CD4-positive, CD25-positive, alpha-beta regulatory T cell (primary cell): ENCODE measurements at places on chromosomes 12 and 14. TPM values are rescaled to one million over a fixed set of nuclear protein-coding genes. Genes with fewer than 3 reads are reported as not detected.

DNA sequence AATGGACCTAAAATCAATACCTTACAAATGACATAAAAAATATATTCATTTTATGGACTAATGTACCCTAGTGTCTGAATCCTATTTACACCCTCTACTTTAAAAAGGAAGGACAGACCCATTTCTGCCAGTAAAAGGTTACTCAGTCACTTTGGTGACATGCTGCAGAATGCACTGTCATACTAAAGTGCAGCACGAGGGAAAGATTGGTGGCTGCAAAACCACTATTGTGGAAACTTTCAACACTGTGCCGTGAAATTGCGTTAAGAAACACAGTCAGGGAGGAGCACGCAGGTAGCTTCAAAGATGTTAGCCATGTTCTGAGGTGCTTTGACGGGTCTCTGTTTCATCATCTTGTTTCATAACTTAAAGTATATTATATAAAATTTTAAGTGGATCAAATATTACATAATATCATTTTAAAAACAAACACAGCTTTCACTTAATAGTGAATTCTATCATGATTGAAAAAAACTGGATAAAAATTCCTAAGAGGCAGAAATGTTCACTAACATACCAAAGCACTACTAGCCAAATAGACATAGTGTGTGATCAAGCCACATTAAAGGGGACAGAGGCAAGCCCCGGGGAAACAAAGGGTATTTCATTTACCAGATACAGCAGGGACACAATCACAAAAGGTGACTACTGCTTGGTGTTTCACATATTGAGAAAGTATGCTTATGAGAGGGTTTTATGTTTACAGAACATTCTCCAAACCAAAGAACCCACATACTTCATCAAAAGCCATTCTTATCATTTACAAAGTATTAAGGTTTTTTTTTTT lies 330.8 kb upstream of the SOX5 start:
- DNase-seq, result no peak

DNA sequence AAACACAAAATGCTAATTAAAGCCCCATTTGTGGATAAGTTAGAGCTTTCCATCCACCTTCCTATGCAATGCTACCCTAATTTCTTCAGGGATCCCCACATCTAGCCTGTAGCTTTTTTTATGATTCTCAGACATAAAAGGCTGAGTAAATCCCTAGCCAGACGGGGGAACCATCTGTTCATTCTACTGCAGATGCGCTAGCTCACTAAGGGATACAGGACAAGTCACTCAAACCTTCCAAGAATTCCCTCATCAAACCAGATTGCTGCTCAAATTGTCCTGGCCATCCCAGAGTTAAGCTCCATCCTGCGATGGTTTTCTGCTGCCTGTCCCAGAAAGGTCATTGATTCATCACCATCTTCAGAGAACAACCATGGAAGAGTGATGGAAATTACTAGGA lies 56.7 kb downstream of the MYRFL start:
- no peak for DNase-seq

DNA sequence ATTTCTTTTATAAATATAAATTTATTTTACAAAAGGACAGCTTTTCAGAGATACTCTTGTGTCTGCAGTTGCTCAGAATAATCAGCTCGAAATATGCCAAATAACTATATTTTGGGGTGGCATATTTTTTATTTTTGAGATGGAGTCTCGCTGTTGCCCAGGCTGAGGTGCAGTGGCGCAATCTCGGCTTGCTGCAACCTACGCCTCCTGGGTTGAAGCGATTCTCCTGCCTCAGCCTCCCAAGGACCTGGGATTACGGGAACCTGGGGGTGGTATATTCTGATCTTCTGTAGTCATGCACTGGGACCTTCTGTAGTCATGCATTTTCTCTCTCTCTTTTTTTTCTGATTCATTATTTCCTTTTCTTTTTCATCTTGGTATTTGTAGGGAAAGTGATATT lies 135.0 kb upstream of the AMIGO2 start:
- DNase-seq, result no peak

GRCh38 chr14:76467711-76468155 lies 91.8 kb downstream of the ESRRB start:
- DNase-seq, result no peak

DNA sequence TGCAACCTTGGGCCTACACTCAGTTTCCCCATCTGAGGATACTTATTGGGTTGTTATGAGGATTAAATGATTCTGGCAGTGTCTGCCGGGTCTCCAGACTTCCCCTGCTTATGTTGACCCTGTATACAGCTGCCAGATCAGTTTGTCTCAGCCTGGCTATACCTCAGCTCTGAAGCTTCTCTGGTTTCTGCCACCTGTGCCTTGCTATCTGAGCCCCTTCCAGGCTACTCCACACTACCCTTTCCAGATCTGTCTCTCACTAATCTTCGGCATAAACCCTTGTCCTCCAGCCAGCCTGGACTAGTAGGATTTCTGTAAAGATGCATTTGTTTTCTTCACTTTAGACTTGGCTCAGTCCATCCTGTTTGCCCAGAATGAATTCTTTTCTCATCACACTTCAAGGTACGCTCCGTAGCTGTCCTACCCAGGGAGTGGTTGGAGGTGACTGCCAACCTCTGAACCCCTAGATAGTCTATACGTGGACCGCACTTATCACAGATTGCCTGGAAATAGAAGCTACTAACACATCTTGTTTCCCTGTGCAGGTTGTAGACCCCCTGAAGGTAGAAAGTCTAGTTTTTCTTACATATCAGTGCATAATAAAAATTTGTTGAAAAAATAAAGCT lies 422.4 kb downstream of the RAD51B start:
- no peak for DNase-seq

GRCh38 chr12:124901003-124901402 lies 13.4 kb downstream of the UBC start:
- no peak for DNase-seq

GRCh38 chr14:49969961-49970360 lies 77.1 kb downstream of the ARF6 start:
- no peak for DNase-seq

DNA sequence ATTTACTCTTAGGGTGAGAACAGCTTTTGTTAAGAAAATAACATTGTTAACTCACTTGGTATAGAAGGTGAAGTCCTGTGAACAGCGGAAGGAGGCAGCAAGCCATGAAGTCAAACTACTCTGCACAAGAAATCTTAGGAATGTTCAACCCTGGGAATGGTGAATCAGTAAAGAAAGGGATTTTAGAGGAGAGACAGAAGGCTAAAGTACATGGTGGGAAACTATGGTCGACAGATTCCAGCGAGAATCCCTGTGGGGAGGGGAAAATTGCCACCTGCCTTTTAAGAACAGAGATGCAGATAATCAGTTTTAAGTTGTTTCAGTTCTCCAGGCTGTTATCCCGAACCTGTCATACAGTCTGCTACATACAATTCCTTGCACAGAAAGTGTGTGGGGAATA lies 63.2 kb upstream of the PTPRR start:
- DNase-seq, result no peak

DNA sequence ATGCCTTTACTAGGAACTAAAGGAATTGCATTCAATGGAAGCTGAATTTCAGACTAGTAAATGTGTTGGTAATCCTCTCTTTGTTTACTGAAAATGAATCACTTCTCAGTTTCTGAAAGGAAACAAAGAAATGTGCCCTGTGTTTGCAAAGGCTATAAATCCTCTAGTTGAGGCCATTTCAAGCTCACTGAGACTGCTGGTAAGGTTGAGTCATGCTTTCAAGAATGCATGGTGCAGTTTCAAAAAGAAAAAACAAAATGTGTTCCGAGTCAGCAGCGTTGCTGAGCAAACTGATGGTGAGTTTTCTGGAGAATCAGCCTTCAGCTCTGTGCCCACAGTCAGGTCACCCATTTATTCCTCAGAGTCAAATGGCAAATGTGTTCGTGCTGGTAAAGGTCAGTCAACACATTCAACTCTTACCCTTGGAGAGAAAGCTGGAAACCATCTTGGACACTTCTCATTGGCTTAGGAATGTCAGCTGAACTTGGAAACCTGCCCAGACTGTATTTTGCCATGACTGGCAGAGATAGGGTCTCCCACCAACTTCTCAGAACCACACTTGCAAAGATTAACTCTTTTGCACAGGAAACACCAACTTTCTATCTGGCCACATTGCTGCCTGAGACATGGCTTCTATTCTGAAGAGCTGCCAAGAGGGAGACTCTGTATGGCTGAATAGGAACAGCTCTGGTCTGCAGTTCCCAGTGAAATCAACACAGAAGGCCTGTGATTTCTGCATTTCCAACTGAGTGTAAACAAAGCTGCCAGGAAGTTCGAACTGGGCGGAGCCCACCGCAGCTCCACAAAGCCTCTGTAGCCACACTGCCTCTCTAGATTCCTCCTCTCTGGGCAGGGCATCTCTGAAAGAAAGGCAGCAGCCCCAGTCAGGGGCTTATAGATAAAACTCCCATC lies 484.4 kb downstream of the ATP23 start:
- DNase-seq, result no peak

- DNase-seq, result no peak
Measured at GRCh38 chr12:82314406-82314892, 43.7 kb downstream of the CCDC59 start.

DNA sequence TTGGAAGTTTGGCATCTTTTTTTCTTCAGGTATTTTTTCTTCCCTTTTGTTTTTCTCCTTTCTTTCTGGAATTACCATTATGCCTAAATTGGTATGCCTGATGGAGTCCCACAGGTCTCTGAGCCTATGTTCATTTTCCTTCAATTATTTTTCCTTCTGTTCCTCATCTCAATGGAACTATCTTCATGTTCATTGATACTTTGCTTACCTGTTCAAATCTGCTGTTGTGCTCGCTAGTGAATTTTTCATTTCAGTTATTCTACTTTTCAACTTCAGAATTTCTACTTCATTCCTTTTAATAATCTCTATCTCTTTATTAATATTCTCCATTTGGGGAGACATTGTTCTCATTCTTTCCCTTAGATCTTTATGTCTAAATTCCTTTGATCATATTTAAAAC lies 15.4 kb upstream of the USP30 start:
- no peak for DNase-seq

DNA sequence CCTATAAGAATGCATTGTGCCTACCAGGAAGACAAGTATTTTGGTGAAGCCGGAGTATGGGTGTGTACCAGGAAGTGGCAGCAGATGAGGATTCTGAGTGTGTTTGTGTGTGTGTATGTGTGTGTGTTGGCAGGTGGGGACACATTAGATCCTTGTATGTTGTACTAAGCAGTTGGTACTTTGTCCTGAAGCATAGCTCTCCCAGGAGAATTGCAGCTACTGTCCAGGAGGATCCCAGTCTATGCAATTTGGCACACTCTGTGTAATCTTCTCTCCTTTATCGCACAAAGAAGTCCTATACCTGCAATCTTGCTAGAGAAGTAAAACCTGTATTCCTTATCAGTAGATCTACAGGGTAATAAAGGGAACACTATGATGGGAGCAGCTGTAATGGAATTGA lies 276.5 kb downstream of the PAWR start:
- no peak for DNase-seq

GRCh38 chr12:109222062-109222461 lies 87.0 kb downstream of the FOXN4 start:
- no peak for DNase-seq

GRCh38 chr12:2324387-2324786 lies 271.6 kb downstream of the CACNA1C start:
- DNase-seq, result no peak

- no peak for DNase-seq
Measured at GRCh38 chr14:68278576-68279436, 459.2 kb downstream of the RAD51B start.

DNA sequence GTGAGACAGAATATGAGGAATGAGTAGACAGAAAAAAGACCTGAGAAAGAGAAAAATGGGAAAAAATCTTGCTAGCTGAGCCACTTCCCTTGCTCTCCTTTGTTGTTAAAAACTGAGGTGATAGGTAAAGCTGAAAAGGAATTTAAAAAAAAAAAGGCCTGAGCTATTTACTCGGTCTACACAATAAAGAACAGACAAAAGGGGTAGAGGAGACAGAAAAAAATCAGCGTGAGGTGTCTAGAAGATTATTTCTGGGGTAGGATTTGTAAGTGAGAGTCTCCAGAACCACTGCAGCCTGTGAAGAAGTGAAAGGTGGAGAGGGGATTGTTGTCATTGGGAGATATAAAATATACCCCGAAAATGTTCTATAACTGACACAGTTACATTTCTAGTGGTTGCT lies 98.8 kb downstream of the EXOC5 start:
- no peak for DNase-seq

DNA sequence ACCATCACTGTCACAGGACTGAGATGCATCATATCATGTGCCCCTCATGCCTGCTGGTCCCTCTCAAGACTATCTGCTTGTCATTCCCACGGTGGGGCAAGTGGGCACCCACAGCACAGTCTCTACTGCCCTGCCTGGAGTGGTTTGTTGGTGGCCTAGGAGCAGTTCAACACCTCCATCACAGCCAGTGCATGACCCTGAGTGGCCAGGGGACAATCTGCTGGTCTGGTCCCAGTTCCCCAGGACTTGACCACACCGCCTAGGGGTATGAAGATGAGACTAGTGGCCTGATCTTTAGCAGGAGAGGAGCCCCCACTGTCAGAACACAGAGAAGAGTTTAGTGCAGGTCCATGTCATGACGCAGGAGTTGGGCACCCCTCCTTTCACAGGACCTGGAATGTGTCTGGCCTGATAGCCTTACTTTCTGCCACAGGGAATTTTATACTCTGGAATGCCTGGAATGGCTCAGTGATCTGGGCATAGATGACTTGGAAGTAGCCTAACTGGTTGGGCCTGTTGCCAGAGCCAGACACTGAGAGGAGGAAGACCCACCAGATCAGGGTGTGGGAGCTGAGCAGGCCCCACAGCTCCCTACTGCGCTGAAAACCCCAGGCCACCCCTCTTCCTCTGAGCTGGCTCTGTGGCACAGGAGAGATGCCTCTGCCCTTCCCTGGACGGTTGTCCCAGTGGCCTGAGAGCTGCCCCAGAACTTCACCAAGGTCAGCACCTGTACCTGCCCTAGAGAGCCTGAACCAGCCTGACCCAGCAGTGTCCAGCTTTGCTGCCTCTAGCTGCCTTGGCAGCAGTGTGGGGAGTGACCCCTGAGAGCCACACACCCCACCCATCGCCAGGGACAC lies 83.3 kb downstream of the PUS7L start:
- DNase-seq, result no peak

- no peak for DNase-seq
Measured at GRCh38 chr14:58465421-58465820, 37.9 kb downstream of the KIAA0586 start.

PLEKHA5 gene
- total RNA-seq, result 14.7 TPM

PRKCH gene
- 457 TPM for total RNA-seq

DHRS7 gene
- total RNA-seq, result 34.6 TPM

PLA2G1B gene
- not detected for total RNA-seq

HNF1A gene
- not detected for total RNA-seq

KRT73 gene
- 1.0 TPM for total RNA-seq

LBHD2 gene
- not detected for total RNA-seq

INSM2 gene
- total RNA-seq, result not detected

ART4 gene
- not detected for total RNA-seq

JDP2 gene
- total RNA-seq, result 0.79 TPM

DCN gene
- not detected for total RNA-seq

NR4A1 gene
- 143 TPM for total RNA-seq

PHC1 gene
- total RNA-seq, result 46.6 TPM

KCNK10 gene
- total RNA-seq, result not detected

KLHDC1 gene
- total RNA-seq, result 3.1 TPM

PTPRQ gene
- total RNA-seq, result not detected

FGF6 gene
- total RNA-seq, result not detected

VPS33A gene
- total RNA-seq, result 27.4 TPM

FAIM2 gene
- 0.10 TPM for total RNA-seq

NANOG gene
- total RNA-seq, result not detected
